CD14-positive monocyte (primary cell): ENCODE measurements at places on chromosomes 3 and 15. TPM values are rescaled to one million over a fixed set of nuclear protein-coding genes. Genes with fewer than 3 reads are reported as not detected.

GRCh38 chr3:126118591-126118990 lies 34.7 kb upstream of the SLC41A3 start:
- H3K27ac ChIP-seq, result no peak overlapping the region
- no peak for DNase-seq
- H3K36me3 ChIP-seq, result no peaks in the 10 kb centered on the region

The TTBK2 gene
- polyA plus RNA-seq, result 3.7 TPM

The CPN2 gene
- polyA plus RNA-seq, result not detected in 2 replicates

DNA sequence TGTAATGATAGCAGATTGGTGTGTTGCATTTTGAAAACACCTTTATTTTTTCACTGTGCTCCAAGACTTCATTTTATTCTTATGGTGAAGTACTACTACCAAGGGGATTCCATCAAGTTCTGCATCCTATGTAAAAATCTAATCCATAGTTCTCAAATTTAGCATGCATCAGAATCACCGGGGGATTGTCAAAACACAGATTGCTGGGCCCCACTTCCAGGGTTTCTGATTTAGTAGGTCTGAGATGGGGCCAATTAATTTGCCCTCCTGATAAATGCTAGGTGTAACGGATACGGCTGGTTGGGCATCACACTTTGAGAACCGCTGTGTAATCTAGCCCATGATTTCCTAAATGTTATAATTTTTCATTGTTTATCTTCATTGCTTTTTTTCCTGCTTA lies 692 bp downstream of the ZWILCH start:
- peaks cover 25% of the 10 kb centered on the region for H3K4me1 ChIP-seq
- H3K27me3 ChIP-seq, result no peaks in the 10 kb centered on the region
- peak overlapping the region; percentile 98 for H3K4me3 ChIP-seq
- peak overlapping the region; percentile 88 for H3K27ac ChIP-seq
- DNase-seq, result no peak

GRCh38 chr15:31268911-31269784 lies 57.5 kb upstream of the KLF13 start:
- DNase-seq, result no peak
- no peak overlapping the region for H3K4me3 ChIP-seq
- H3K4me1 ChIP-seq, result peaks cover 100% of the 10 kb centered on the region
- H3K27me3 ChIP-seq, result no peaks in the 10 kb centered on the region

- H3K36me3 ChIP-seq, result no peaks in the 10 kb centered on the region
- H3K27me3 ChIP-seq, result peaks cover 2% of the 10 kb centered on the region
- H3K27ac ChIP-seq, result no peak overlapping the region
- H3K4me3 ChIP-seq, result no peak overlapping the region
- no peak for DNase-seq
- no peaks in the 10 kb centered on the region for H3K4me1 ChIP-seq
Observed at GRCh38 chr3:170751083-170751898, 118.7 kb downstream of the RPL22L1 start.

The IGF2BP2 gene
- polyA plus RNA-seq, result 0.78 TPM

DNA sequence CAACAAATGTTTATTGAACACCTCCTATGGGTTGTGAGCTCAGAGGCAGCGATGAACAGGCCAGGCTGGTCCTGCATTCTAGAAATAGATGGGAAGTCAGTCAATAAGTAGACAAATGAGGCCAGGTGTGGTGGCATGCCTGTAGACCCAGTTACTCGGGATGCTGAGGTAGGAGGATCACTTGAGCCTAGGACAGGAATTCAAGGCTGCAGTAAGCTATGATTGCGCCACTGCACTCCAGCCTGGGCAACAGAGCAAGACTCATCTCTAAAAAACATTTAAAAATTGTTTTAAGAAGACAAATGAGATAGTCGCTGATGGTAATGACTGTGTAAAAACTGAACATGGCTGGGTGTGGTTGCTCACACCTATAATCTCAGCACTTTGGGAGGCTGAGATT lies 4.4 kb upstream of the RHO start:
- no peaks in the 10 kb centered on the region for H3K27me3 ChIP-seq
- H3K4me3 ChIP-seq, result no peak overlapping the region
- peaks cover 47% of the 10 kb centered on the region for H3K4me1 ChIP-seq

DNA sequence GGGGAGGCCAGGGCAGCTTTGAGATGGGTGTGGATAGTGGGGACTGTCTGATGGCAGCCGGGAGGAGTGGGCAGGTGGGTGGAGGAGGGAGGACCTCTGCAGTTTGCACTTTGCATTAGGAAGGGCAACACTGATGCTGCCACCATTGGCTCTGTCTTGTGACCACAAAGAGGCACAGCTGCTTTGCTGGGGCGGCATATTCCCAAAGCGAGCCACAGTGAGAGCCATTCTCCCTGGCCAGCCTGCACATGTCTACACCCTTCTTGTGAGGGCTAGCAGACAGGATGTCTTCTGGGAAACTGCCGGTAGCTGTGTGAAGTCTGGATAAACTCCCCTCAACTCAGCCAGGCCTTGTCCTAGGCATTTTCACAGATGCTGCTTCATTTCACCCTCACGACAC lies 38.3 kb downstream of the CCNB2 start:
- no peak overlapping the region for H3K4me3 ChIP-seq
- H3K27ac ChIP-seq, result no peak overlapping the region
- peaks cover 48% of the 10 kb centered on the region for H3K36me3 ChIP-seq
- no peaks in the 10 kb centered on the region for H3K27me3 ChIP-seq
- no peak for DNase-seq

DNA sequence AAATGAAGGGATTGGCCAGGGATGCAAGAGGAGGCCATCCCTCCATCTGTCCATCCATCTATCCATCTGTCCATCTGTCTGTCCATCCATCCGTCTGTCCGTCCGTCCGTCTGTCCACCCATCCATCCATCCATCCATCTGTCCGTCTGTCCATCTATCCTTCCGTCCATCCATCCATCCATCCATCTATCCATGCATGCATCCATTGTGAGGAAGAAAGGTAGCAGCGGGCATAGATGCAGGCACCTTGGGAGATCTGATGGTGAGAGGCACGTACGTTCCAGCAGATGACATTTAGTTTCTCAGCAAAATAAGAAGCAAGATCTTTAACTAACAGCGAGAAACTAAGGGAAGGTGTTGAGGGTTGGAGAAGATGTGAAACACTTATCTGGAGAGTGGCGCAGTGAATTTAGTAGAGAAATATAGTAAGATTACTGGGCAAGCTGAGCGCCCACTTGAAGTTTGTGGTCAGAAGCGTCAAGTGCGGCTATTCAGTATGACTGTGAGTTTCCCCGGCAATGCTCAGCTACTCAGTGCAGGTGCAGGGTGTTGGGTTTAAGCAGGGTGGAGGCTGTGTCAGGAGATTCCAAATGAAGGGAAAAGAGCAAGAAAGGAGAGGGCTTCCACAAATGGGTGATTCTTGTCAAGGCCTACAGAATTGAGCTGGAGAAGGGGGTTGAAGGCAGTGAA lies 22.4 kb upstream of the SRP14 start:
- no peaks in the 10 kb centered on the region for H3K36me3 ChIP-seq
- H3K27me3 ChIP-seq, result no peaks in the 10 kb centered on the region
- peaks cover 22% of the 10 kb centered on the region for H3K4me1 ChIP-seq
- no peak overlapping the region for H3K27ac ChIP-seq
